ENCODE measurements at places on chromosomes 5 and 9.

GRCh38 chr9:90998573-90998972, 197.0 kb downstream of the SYK start:
- DNase-seq, result no peak

- DNase-seq, result peak; percentile 23
Measured at GRCh38 chr9:84139296-84140070, 158.9 kb downstream of the RMI1 start.

DNA sequence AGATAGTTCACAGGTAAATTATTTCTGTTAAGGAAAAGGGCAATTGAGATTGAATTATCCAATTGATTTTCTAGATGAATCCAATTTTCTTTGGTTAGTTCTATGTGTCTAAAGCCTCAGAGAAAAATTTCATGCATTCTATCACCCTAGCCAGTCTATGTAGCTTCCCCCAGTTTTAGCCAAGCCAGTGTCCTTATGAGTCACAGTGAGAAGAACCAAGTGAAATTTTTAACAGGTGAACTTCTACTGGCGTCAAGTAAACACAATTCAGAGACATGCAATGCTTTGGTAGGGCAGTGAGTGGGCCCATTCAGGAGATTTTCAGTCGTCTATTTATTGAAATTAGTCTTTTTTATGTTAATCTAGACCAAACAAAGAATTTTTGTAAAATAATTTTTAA, 1077.4 kb upstream of the ARRDC3 start:
- DNase-seq, result no peak

- no peak for DNase-seq
Measured at GRCh38 chr9:101683236-101683635, 55.2 kb downstream of the GRIN3A start.

- no peak for DNase-seq
Measured at GRCh38 chr5:150519978-150520377, 12.0 kb downstream of the NDST1 start.

GRCh38 chr9:131306397-131307004, 17.0 kb downstream of the PLPP7 start:
- DNase-seq, result no peak

- DNase-seq, result no peak
Measured at GRCh38 chr9:92837191-92837590, 40.6 kb downstream of the ZNF484 start.

DNA sequence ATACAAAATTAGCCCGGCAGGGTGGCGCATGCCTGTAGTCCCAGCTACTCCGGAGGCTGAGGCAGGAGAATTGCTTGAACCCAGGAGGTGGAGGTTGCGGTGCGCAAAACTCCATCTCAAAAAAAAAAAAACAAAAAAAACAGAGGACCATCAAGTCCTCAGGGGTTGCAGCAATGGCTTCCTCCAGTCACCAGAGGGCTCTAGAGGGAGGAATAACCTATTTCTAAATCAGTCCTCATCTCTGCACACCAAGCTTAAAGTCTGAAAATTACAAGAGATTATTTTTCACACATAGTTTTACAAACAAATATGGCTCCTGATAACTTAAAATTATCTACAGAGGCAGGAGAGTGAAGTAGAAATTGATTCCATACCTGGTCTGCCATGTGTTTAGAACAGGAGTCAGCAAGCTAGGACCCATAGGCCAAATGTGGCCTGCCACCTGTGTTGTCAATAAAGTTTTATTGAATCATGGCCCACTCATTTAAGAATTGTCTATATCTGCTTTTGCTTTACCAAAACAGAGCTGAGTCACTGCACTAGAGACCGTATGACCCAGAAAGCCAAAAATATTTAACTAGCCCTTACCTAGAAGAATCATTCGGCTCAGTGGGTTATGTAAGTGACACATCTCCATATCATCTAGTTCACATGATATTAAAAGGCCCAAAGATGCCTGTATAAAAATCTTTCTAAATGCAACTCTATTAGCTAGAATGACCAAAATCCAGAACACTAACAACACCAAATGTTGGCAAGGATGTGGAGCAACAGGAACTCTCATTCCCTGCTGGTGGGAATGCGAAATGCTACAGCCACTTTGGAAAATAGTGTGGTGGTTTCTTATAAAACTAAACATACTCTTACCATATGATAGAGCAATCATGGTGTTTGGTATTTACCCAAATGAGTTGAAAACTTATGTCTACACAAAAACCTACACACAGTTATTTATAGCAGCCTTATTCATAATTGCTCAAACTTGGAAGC, 207.7 kb downstream of the FRMD3 start:
- no peak for DNase-seq

DNA sequence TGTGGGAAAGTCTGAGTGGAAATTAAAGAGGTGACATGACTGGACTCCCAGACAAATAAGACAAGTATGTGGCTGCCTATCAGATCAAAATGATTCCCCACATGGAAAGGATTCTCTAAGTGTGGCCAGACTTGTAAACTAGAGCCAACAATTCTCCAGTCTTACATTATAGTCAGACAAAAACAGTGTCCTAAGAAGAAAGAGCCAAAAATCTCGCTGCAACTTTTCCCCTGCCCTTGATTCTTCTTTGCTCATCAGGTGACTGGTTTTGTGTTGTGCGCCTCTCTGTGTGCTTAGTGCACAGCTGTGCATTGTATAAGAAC, 164.2 kb upstream of the TARS1 start:
- DNase-seq, result no peak

GRCh38 chr9:70409280-70409679, 5.2 kb downstream of the KLF9 start:
- DNase-seq, result peak; percentile 54

DNA sequence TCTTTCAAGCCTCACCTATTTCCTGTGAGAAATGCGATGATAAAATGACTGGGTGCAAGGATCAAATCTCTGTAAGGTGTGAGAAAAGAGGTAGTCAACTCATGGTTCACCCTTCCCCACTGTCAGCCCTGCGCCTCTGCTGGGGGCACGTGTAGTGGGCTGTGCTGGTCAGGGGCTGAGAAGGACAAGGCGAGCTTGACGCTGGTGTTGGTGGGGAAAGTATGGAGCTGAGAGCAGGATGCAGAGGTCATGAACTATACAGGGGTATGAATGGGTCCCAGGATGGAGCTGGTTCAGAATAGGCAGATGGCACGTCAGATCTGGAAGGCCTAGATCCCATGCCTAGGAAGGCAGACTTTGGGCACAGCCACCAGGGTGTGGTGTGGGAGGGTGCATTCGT, 20.6 kb downstream of the PITX1 start:
- DNase-seq, result no peak

GRCh38 chr5:149256451-149256850, 15.2 kb upstream of the AFAP1L1 start:
- DNase-seq, result no peak

DNA sequence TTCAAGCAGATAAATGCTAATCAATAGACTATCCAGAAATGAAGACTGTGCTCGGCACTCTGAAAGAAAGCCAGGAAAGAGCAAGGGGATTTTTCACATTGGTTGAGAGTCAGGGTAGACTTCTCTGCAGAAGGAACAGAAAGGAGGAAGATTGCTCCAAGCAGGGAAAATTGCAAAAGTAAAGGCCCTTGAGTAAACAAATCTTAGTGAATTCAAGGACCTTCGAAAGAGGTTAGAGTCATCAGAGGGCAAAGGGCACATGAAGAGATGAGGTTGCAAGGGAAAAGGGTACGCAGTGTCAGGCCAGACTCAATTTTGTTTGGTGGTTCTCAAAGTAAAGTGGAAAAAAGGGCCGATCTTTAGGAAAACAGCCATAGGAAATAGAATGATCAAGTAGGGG, 157.6 kb upstream of the RAI14 start:
- DNase-seq, result peak; percentile 35

- no peak for DNase-seq
Measured at GRCh38 chr5:89297066-89297465, 414.1 kb upstream of the MEF2C start.

- DNase-seq, result no peak
Measured at GRCh38 chr9:78756813-78757510, 460.0 kb downstream of the PSAT1 start.

DNA sequence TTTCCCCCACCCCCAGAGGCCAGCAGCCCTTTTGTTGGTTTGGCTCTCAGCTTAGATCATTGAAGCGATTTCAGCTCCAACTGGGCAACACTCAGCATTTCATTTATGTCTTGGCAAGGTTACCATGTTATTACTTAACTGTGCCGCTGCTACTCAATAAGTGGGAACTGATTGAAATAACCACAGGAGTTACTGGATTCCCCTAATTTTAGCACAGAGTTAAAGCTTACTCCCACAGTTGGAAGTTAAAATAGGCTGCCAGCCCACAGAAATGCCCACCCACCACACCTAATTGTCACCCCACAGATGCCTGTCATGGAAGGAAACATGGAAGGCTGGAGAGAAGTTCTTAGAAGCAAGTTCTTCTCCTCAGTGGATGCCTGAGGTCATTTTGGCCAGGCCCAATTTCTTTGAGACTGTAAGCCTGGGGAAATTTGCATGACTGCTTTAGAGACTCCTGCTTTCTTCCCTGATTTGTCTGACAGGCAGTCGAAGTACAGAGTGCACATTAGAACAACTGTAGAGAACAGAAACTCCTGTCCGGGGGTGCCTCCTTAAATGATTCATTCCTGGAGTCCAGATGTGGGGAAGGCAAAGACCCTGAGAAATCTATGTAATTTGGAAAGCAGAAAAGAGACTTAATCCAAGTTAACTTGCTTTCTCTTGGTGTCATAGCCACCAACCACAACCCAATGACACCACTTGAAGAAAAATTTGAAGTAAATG, 370.0 kb downstream of the ZSWIM6 start:
- peak; percentile 2 for DNase-seq

- no peak for DNase-seq
Measured at GRCh38 chr5:39178861-39179260, 40.5 kb downstream of the FYB1 start.

DNA sequence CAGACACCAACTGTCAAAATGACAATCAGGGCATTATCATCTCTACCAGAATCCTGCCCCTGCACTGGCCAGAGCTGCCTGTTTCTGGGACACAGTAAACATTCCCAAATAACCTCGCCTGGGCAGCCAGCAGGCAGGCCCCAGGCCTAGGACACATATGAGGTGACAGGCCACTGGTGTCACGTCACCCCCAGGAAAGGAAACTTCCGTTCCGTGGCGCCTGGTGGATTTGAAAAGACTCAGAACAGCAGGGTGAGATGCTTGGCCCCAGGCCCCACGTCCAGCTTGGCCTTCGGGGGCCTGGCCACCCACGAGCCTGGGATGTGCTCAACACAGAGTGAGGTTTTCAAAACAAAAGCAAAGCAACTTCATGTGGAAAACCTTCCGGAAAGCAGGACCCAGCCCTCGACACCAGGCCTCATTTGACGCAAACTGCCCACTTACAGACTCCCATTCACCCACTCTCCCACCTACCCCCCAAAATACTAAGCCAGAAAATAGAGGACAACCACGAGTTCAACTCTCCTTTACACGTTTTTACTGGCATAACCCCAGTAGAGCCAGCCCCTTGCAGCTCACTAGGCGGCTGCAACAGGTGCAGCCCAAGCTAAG, 1.2 kb downstream of the SEMA4D start:
- DNase-seq, result no peak

DNA sequence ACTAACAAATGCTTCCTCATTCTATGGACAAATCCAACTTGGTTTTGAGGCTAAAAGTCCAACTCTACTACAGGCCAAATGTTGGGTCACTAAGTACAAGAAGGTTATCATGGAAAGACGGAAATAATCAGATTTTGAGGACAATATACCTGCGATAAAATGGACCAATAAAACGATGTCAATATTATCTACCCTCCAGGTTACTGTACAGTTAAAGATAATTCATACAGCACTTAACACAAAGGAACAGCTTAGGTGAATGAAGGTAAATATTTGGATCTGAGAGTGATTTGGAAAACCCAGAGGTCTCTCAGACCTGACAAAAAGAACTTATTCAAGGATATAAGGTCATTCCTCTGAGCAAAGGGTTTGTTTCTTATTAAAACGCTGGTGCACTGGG, 329.5 kb upstream of the PUM3 start:
- no peak for DNase-seq

DNA sequence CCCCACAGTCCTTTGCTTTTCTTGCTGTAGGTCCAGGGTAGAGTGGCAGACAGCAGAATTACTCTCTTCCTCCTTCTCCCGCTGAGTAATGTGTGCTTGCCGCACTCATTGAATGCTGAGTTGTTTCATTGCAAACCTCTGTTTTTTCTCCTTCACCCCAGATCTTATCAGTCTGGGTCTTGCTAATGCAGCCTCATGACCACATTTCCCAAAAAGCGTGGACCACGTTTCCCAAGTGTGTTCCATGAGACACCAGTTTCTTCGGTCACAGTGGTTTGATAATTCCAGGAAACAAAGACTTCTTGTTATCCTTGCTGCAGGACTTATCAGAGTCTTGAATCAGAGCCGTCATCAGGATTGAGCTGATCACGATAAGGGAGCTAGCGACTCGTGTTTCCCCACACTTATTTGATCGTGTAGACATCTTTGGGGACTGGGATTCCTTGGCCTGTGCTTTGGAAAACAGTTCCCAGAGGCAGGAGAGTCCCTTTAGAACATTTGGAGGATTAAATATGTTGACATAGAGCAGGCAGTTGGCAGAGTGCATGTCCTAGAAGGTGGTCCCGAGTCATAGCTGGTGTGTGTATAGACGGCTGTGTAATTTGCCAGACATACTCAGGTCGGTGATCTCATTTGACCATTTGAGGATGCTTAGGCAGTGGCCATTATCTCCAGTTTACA, 4.4 kb downstream of the LRRC8A start:
- peak; percentile 29 for DNase-seq

DNA sequence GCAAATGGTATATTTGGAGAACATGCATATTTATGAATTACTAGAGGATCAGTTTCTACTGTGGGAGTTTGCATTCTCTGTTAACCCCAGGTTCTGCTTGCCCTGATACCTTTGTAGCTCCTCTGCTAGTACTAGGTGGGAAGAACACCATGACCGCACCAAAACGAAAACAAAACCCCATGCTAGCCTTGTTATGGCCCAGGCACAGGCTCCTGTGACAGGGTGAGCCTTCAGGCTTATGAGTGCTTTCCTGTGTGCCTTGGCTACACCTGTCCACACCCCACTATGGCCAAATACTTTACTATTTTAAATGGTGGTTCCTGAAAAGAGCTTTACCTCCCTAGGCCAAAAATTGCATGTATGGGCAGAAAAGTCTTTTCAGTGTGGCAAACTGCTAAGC, 94.8 kb downstream of the PPIC start:
- no peak for DNase-seq

DNA sequence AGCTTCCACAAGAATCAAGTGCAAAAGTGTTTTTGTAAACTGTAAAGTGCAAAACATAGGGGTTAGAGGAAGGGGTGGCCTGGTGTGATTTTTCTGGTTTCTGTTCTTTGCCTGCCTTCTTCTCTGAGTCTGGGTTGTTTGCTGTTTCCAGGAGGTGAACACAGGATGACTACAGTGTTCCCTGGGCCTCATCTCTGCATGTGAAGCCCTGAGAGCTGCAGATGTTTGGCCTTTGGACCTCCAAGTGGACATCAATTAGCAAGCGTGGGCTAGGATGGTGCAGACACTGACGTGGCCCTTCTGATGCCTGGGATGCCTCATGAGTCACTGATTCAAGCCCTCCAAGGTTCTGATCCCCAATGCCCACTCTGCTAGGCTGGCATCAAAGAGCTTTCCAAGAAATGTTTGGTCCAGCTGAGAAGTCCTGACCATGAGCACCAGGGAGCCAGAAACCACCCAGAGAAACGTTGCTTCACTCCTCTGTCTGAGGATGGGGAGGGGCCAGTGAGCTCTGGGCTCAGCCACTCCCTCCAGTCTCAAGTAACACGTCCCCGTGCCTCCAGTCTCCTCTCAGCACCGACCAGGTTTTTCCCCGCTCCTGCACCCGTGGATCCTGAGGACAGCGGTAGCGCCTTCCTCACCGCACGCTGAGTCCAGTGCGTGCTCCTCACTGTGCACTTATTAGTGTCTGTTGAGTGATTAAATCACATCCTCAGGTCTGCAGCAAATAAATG, 7.6 kb downstream of the IL9 start:
- peak; percentile 40 for DNase-seq

- peak; percentile 65 for DNase-seq
Measured at GRCh38 chr5:142012186-142012785, 541 bp downstream of the GNPDA1 start.

Measured in fibroblast of mammary gland (primary cell).